Fibroblast of skin of left biceps (primary cell): ENCODE measurements at places on chromosomes 16 and 17.

DNA sequence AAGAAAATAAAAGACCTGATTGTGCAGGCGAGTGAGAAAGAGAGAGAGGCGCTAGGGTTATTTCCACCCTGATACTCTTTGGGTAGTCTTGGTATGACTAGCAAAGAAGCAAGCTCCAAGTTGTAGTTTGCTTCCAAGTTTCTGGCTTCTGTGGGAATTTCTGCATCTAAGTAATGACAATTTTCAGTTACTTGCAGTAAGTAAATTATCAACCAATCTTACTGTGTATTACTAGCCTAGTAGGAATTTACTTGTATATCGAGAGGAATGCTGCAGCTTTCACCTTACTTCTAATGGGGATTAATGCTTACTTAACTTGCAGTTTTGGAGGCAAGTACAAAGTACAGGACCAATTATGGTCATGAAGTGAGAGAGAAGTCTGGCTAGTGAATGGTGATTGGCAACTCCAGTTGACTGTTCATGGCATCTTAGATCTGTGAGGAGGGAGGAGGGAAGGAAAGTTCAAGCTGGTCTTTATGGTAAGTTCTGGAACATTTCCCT, 31.9 kb downstream of the TENT4B start:
- no peak for DNase-seq

- DNase-seq, result peak; percentile 67
Observed at GRCh38 chr17:68909066-68909465, 46.1 kb downstream of the ABCA8 start.

- DNase-seq, result no peak
Observed at GRCh38 chr16:68179196-68179795, 56.6 kb downstream of the ESRP2 start.

- no peak for DNase-seq
Observed at GRCh38 chr16:55502801-55503366, 6.0 kb upstream of the LPCAT2 start.

DNA sequence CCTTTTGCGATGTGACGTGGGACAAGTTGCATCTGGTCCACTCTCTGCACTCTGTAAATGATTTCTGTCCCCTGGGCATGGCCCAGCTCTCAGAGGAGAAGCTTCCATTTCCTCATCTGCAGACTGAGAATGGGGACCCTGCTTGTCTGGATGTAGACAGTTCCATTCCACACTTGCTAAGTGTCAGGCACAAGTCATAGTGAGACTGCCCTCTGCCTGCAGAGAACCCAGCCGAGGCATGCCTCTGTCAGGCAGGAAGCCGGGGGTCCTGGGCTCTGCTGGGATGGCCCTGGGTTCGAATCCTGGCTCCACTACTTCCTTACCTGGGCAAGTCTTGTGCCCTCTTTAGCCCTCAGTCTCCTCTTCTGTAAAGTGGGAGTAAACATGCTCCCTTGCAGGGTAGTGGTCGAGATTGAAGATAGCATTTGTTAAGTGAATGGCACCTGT, 4.1 kb downstream of the MAP2K3 start:
- DNase-seq, result no peak

GRCh38 chr16:528111-529011, 849 bp downstream of the CAPN15 start:
- no peak for DNase-seq

DNA sequence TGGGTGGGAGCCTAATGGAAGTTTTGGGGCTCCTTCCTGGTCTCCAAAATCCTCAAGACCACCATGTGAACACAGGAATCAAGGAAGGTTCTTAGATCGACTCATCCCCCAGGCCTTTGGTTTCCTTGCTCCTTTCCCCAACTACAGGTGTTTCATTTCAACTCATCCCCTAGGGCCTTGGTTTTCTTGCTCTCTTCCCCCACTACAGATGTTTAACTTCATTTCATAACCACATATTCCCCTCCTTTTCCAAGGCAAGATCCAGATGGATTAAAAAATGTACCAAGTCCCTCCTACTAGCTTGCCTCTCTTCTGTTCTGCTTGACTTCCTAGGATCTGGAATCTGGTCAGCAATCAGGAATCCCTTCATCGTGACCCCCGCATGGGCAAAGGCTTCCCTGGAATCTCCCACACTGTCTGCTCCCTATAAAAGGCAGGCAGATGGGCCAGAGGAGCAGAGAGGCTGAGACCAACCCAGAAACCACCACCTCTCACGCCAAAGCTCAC, at the start of gene CCL11:
CCL11 (plus strand) TSS at position 457 of the 507 bp plus-strand sequence. CDS start 67 bp downstream, outside the sequence.
- DNase-seq, result no peak

GRCh38 chr16:67914758-67915495, 16.7 kb downstream of the CTRL start:
- DNase-seq, result no peak

DNA sequence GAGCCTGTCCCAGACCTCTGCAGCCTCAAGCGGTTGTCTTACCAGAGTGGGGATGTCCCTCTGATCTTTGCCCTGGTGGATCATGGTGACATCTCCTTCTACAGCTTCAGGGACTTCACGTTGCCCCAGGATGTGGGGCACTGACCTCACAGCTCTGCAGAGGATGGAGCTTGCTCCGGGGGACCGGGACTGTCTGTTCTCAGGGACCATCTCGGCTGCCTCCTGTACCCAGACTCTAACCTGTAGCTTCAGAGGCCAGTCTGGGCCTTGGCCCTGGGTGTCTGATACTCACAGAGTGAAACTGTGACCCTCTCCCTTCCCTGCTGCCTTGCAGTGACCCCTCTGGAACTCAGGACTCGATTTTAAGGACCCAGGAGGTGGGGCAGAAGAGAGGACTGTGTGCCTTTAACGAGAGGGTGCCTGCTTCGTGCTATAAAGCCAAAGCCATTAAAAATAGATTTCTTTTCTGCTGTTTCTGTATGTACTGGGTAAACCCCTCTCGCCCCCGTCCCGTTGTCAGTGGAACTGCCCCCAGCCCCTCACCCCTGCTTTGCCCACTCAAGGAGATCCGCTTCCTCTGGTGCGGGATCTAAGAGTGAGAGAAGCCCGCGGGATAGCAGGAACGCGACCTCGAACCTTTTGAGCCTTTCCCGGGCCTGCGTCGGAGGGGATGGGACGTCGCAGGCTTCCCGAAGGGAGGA, 1.1 kb upstream of the LLGL2 start:
- DNase-seq, result no peak

DNA sequence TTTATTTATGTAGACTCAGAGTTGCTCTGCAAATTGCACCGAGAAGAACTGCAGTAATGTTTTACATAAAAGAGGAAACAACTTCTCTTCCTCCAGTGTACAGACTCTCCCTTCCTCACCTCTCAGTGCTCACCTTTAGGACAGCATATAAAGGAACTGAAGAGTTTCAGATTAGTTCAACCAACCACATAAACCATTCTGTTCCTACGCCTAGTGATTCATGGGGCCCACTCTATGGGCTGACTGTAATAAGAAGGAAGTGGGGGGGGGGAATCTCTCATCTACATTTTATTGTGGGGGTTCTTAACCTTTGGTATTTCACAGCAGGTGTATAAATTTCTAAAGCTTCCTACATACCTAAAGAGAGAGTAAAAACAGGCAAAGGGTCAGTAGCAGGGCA, 18.3 kb downstream of the ZSWIM7 start:
- no peak for DNase-seq

- peak; percentile 13 for DNase-seq
Observed at GRCh38 chr17:81926451-81927151, 934 bp downstream of the MAFG start.

DNA sequence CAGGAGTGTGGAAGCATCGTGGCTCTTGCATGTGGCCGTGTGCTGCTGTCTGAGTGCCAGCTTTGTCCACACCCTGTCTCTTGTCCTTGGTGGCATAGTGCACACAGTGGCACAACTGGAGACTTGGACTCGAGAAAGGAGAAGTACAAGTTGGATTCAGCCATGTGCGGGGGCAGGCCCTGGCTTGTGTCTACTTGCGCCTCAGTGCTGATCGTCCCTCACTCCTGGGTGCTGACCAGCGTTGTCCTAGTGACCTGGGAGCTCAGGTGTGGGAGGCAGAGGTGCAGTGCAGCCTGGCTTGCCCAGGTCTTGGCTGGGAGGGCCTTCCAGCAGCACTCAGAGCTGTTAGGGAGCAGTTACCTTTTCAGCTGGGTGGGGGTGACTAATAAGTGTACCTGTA, 20.6 kb downstream of the MPRIP start:
- DNase-seq, result no peak

GRCh38 chr17:47719411-47720152, 13.5 kb upstream of the TBX21 start:
- DNase-seq, result peak; percentile 41

GRCh38 chr17:21419299-21420239, 43.4 kb downstream of the KCNJ12 start:
- DNase-seq, result no peak

GRCh38 chr17:55314784-55315491, 50.2 kb downstream of the HLF start:
- no peak for DNase-seq

DNA sequence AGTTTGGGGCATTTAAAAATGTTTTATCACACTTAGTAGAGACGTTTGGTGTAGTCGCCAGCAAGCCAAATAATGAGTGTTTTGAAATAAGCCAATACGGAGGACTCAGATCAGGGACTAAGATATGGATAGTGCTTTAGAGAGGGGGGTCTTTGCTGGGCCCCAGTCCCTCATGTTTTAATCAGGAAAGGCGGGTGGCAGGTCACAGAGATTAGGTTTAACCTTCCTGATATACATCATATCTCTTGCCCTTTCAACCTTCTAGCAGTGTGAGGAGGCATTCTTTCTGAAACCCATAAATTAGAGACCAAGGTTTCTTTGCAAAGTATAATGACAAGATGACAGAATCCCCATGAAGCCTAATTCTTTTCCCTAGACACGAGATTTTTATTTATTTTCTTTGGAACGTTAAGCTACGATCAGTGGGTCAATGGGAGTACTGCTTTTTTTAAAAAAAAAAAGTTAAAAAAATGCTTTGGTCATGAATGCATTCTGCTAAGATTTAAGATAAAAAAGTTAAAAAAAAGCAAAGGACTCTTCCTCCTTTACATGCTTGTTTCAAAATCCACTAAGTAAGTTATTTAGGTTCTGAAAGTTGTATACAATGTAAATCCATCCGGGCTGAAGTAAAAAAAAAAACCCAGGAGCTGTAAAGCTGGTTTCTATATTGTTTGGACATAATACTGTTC, 572.1 kb upstream of the SALL1 start:
- no peak for DNase-seq

- no peak for DNase-seq
Observed at GRCh38 chr17:68289936-68290267, 1.0 kb downstream of the SLC16A6 start.
